ENCODE measurements at places on chromosomes 11 and 22.

- DNase-seq = no peak
Measured at GRCh38 chr11:27497284-27497866, 9.2 kb downstream of the LIN7C start.

DNA sequence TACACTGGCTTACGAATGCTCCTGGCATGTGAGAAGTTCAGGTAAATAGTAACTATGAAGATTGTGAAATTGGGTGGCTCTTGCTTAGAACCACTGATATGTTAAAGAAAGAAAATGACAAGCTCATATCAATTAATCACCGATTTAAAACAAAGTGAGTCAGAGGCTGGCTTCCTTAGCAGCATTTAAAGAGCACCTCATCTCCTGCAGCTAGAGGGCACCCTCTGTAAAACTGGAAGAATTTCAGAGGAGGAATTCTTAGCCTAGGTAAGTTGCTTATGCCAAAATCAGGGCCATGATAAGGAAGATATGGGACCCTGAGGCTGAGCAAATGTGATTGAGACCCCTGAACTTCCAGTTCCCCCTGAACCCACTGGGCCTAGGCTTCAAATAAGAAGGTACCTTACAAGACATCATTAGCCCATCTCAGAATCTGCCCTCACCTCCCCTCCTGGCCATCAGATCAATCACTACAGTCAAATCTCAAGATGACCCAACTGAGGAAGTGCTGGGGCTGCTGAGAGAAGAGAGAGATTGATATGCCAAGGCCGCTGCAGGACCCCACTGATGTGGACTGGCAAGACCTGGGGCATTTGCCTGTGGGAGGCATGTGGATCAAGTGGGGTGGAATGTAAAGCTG, 8.6 kb upstream of the CD3E start:
- DNase-seq = no peak

DNA sequence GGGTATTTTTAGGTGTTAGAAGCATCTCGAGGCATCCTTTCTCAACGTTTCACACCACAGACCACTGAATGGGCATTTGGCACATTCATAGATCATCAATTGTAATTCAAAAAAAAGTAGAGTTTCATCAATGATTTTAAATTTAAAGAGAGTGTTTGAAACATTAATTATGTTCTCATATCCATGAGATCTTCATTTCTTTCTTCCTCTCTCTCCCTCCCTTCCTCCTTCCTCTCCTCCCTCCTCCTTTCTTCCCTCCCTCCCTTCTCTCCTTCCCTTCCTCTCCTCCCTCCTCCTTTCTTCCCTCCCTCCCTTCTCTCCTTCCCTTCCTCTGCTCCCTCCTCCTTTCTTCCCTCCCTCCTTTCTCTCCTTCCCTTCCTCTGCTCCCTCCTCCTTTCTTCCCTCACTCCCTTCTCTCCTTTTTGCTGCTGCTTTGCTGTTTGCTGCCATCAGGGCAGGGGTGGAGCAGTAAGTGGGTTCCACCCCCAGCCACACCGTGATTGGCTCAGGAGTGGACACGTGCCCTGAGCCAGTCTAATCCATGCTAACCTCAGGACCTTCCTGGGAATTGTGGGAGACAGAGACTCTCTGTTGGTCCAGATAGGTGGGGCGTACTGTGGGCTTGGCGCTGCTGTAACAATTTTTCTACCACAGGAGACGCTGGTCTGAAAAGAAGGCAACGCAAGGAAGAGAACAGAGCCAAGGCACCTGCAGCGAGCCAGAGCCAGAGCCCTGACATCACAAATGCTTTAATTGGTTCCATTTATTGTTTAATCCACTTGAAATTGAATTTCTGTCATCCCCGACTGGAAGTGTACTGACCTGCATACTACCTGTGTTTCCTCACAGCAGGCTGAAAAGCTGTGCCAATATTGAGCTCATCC, 33.7 kb upstream of the APOBEC3A start:
- DNase-seq = no peak

DNA sequence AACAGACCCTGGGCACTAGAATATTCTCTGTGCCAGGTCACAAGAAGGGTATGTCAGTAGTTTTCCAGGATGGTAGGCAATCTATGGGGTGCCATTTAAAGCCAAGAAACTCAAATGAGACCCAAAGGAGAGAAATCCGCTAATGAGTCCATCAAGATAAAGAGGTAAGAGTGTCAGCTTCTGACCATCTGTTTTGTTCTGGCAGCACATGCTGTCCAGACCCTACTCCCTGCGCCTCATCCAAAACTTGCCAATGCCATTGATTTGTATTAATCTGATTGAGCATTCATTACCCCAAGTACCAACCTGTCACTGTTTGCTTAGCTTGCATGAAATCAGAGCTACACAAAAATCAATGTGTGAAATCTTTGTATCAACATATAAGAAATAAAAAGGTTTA, 229.0 kb downstream of the BLID start:
- no peak for DNase-seq

GRCh38 chr22:44526779-44527126, 28.7 kb upstream of the RTL6 start:
- no peak for DNase-seq

GRCh38 chr11:29438815-29439214, 578.0 kb downstream of the KCNA4 start:
- DNase-seq = no peak
